Stimulated activated CD4-positive, alpha-beta T cell treated with anti-CD3 and anti-CD28 coated beads, Interleukin-12 subunit alpha, Interleukin-12 subunit beta, amount 100 ng/mL, for 4 hours (primary cell): ENCODE measurements at places on chromosomes 2 and 18.
A peak's percentile ranks its signal among the peaks of the same experiment; 100 is the strongest.

GRCh38 chr2:96963316-96963715 lies 23.1 kb downstream of the FAM178B start:
- no peak for DNase-seq

DNA sequence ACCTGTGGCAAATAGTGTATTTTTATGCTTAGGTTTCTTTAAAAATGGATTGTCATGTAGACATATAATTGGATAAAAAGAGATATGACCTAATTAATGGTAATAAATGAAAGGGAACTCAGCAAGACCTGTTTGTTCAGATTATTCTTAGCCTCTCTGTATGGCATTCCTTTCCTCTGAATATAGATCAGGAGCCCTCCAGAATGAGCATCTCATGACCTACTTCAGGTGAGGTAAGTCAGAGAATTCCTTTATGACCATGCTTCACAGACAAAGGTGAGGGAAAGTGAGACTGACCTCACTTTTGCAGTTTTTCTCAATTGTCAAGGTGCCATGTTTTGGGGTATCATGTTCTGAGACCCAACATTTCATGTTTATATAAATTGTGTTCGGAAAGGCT lies 1744.3 kb upstream of the PIK3C3 start:
- DNase-seq: no peak

GRCh38 chr2:204842661-204843485 lies 297.6 kb downstream of the PARD3B start:
- no peak for DNase-seq

GRCh38 chr2:64291181-64291580 lies 147.0 kb upstream of the PELI1 start:
- no peak for DNase-seq

DNA sequence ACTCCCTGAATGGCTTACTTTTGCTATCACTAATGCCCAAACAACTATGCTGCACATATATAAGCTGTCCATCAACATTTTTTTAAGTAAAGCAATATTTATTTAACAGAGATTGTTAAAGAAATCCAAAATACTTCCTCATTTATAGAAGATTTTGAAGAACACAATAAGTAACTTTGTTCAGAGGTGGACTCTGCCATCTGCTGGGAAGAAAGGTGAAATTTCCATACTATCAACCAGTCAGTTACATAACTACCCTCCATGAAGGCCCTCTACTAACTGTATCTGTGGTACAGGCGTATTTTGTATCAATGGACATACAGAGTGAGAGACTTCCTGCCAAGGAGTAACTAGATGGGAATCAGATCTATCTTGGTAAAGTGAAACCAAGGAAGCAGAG lies 106.0 kb downstream of the DTNB start:
- no peak for DNase-seq

DNA sequence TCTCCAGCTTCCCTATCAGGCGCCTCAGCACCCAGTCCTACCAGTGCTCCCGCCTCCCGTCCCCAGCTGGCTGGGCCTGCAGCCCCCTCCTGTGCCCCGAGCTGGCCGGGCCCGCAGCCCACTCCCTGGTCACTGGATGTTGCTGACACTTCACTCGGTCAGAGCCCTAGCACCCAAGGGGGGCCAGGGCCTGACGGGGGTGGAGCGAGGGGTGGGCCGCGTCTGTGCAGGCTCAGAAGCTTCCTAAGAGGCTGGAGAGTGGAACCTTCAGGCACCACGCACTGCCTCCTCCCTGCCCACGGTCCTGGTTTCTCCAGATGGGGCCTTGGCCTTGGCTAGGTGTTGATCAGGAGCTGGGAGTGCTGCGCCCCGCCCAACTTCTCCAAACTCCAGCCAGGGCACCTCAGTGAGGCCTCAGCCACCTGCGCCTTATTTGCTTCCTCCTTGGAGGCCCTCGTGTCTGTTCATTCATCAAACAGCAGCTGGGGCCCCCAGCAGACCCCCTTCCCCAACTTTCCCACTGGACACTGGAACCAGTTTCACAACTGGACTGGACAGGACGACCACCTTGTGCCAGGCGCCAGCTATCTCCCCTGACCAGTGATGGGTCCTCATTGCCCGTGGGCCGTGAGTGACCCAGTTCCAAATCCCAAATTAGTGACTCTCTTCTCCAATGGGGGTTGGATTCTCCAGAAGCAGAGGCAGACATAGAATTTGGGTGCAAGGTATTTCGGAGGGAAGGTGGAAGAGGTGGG lies 16.7 kb downstream of the CAPN10 start:
- DNase-seq: no peak

- no peak for DNase-seq
Observed at GRCh38 chr2:48109491-48110204, 203.3 kb upstream of the FBXO11 start.

- DNase-seq: no peak
Observed at GRCh38 chr2:70041663-70042062, 45.6 kb upstream of the PCBP1 start.

GRCh38 chr2:2270808-2271415 lies 60.2 kb downstream of the MYT1L start:
- no peak for DNase-seq

GRCh38 chr2:64685430-64685829 lies 31.7 kb upstream of the SERTAD2 start:
- DNase-seq: no peak

DNA sequence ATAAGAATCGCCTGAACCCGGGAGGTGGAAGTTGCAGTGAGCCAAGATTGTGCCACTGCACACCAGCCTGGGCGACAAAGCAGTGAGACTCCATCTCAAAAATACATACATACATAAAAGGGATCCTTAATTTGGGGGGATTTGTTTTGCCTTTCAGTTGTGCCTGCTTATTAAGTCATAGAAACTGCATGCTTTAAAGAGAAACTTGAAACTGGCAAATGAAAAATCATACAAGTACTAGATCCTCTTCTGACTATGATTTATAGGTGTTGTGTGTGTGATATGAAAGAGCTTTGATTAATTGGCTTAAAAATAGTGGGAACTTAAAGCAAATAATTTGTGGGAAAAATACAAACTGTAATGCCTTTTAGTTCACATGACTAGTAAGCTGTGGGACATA lies 963.7 kb downstream of the CNTNAP5 start:
- no peak for DNase-seq

- no peak for DNase-seq
Observed at GRCh38 chr18:74257083-74257482, 34.7 kb downstream of the CYB5A start.

DNA sequence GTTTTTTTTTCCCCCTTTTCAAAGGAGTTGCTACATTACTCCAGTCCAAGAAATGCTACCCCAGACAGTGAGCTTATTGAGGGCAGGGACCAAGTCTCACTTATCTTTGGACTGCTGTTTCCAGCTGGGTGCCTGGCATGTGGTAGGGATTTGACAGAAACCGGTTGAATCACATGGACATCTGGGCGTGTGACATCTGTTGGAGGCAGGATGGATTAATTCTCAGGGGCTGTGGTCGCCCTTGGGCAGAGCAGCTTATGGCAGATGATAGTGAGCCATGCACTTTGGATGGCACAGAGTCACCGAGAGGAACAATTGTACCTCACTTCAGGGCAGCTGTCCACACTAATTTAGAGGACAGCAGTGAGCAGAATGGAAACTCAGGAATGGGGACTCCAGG lies 254.6 kb upstream of the ID2 start:
- no peak for DNase-seq

GRCh38 chr2:235554936-235555335 lies 61.1 kb downstream of the AGAP1 start:
- DNase-seq: no peak

- DNase-seq: no peak
Observed at GRCh38 chr2:177141866-177142265, 70.7 kb upstream of the HNRNPA3 start.

- DNase-seq: no peak
Observed at GRCh38 chr18:56799756-56800155, 148.6 kb downstream of the WDR7 start.

GRCh38 chr18:10490401-10491165 lies 35.2 kb upstream of the NAPG start:
- DNase-seq: peak; percentile 42

DNA sequence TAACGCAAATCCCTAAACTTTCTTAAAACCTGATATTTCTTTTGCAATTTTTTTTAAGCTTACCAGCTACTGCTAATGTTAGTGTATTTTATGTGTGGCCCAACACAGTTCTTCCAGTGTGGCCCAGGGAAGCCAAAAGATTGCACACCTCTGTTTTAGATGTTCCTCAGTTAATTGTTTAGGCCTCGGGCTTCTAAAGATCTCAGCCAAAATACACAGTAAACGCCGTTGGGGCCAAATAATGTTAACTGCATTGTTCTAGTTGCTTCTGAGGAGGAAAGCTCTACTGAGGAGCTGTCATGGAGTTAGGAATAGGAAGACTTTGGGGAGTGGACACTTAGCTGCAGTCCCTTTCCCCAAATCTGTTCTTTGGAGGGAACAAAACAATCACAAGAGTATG lies 2.0 kb downstream of the HSPE1 start:
- DNase-seq: no peak

GRCh38 chr2:157685572-157685971 lies 56.9 kb upstream of the ACVR1C start:
- no peak for DNase-seq

DNA sequence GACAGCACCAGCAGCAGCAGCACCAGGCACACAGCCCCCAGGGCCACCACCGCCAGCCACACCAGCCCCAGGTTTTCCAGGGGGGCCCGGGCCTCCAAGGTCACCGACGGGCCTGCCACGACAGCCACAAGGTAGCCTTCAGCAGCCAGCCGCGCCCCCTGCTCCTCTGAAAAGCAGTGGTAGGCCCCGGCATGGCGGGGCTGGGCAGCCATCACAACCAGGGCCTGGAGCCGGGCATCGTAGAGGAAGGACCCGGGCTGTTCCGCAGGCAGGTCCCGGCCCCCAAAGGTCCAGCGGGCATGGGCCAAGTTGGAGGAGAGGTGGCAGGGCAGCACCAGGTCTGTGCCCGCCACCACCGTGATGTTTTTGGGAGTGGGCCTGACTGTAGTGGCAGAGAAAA lies 3.3 kb upstream of the ANKRD39 start:
- no peak for DNase-seq

DNA sequence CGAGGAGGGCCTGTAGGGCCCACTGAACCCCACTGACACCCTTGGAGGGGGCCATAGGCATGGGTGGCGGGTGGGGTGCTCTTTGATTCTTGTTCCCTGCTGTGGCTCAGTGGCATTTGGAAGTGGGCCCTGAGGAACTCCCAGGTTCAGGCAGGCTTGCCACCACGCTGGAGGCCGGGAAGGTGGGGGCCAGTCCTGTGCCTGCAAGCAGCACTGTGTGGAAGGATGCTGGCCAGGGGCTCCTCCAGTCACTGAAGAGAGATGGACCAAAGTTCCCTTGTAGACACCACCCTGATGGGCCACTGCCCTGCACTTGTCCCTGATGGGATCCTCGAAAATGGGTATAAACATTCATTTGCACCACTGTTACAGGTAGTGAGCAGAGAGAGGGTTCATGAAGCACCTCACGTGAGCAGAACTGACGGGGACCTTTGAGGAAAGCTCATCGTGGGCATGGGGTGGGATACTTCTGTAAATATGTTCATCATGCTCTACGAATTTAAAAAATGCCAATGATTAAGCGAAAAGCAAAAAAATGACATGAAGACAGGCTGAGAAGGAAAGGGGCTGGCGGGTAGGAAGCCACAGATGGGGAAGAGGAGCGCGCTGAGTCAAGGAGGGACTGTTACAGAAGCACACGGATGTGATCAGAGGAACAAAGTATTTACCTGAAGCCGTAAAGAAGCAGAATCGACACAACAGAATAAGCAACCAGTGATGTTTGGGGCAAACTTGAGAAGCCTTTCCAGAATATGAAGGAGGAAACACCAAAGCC lies 45.2 kb upstream of the ASB1 start:
- DNase-seq: no peak

DNA sequence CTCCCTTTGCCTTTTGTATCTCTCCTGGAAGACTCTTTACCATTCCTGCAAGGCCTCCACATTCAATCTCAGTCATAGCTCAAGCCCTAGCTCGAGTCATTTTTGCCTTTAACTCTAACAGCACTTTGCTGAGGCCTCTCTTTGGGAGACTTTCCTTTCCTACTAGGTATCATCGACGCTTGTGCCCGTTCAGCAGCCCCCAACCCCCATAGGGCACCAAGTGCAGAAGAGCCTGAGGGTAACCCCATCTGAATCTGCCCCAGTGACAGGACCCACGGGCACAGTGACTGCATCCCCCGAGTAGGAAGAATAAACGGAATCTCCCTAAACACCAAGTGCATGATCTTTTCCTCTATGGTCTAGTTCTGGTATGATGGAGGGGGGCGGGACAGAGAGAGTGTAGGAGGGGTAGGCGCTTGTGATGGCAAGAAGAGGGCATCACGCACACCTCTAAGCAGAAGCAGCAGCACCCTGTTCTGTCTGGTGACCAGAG lies 66.3 kb downstream of the UXS1 start:
- DNase-seq: no peak

GRCh38 chr2:89829828-89830227 lies 1138.4 kb downstream of the RPIA start:
- DNase-seq: no peak

- DNase-seq: no peak
Observed at GRCh38 chr2:96213379-96213778, 4.8 kb upstream of the STARD7 start.

GRCh38 chr2:74097574-74097973 lies 50.1 kb downstream of the BOLA3 start:
- no peak for DNase-seq

GRCh38 chr2:128309280-128310093 lies 9.2 kb downstream of the HS6ST1 start:
- DNase-seq: no peak

GRCh38 chr2:65120990-65121693 lies 8.8 kb downstream of the RAB1A start:
- DNase-seq: no peak

- no peak for DNase-seq
Observed at GRCh38 chr18:11666176-11666575, 22.9 kb upstream of the GNAL start.
